CD4-positive, alpha-beta T cell treated with Interleukin-17A for 1 hour (primary cell): ENCODE measurements at places on chromosomes 4 and X.

GRCh38 chr4:147780137-147780777, 48.4 kb downstream of the ARHGAP10 start:
- no peak for DNase-seq

DNA sequence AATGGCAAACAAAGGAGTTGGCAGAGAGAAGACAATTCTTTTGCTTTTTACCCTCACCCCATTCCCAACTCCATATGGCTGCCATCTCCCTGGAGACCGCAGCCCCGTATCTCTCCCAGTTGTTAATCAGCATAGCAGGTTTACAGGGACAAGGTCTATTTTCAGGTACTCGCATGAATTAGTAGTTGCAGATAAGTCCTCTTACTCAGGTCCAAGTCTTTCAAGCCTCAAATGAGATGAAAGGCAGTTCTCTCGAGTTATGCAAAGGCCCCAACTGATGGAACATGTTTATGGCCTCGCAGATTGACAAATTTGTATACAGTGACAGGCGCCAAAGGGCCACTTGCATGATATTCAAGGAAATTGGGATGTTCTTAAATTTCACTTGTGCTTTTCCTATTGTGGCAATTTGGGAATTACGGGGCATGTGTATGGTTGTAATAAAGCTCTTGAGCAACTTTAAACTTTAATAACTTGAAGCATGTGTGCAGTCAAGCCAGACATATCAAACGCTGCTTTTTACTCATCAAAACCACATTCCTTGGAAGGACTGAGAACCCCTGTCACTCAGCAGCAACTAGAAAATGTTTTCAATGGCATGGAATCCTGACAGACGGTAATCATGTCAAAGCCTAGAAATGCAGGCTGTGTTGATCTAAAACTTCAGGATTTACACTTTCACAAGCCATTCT, 45.1 kb downstream of the KDR start:
- DNase-seq = no peak

- DNase-seq = no peak
Measured at GRCh38 chr4:73692254-73692653, 48.1 kb upstream of the CXCL8 start.

GRCh38 chrX:55524487-55524886, 34.8 kb upstream of the USP51 start:
- no peak for DNase-seq

DNA sequence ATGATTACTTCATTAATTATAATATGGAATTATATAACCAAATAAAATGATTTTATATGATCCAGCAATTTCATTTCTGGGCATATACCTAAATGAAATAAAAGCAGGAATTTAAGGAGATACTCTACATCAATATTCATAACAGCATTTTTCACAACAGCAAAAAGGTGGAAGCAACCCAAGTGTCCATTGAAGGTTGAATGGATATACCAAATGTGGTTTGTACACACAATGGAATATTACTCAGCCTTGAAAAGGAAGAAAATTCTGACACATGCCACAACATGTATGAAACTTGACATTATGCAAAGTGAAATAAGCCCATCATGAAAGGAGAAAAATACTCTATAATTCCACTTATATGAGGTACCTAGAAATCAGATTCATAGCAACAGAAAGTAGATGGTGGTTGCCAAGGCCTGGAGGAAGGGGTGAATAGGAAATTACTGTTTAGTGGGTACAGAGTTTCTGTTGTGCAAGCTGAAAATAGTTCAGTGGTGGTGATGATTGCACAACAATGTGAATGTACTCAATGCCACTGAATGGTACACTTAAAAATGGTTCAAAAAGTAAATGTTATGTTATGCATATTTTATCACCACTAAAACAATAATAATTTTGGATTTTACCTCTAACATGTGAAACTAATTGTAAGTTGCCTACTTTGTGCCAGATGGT, 471.5 kb downstream of the SPRY1 start:
- no peak for DNase-seq

DNA sequence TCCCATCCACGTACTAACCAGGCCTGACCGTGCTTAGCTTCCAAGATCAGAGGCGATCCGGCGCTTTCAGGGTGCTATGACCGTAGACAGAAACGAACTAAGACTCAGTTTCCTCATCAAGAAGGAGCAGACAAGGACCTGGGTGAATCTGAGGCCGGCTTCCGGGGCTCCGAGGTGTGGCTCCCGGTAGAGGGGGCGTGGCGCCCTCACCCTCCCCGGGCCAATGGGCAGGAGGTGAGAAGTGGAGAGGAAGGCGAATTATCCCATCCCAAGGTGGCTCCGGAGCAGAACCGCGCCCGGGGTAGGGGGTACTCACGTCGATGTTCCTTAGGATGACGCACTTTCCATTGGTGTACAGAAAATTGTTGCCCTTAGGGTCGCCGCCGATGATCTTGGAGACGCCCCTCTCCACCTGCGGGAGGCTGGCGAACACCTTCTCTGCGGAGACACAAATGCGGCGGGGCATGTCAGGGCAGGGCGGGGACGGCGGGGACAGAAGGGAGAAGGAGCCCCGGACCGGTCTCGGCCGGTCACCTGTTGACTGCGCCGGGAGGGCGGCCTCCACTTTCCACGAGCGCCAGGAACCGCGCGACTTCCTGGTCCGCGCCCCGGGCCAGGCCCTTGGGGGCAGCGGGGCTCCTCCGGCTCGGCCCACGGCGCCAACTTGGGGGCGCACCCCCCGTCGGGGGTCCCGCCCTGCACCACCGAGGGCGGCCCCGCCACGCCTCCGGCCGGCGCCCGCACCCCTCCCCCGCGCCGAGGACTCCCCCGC, 616 bp downstream of the WDR1 start:
- DNase-seq = peak; percentile 76

GRCh38 chr4:169279108-169279507, 8.4 kb upstream of the SH3RF1 start:
- DNase-seq = no peak

DNA sequence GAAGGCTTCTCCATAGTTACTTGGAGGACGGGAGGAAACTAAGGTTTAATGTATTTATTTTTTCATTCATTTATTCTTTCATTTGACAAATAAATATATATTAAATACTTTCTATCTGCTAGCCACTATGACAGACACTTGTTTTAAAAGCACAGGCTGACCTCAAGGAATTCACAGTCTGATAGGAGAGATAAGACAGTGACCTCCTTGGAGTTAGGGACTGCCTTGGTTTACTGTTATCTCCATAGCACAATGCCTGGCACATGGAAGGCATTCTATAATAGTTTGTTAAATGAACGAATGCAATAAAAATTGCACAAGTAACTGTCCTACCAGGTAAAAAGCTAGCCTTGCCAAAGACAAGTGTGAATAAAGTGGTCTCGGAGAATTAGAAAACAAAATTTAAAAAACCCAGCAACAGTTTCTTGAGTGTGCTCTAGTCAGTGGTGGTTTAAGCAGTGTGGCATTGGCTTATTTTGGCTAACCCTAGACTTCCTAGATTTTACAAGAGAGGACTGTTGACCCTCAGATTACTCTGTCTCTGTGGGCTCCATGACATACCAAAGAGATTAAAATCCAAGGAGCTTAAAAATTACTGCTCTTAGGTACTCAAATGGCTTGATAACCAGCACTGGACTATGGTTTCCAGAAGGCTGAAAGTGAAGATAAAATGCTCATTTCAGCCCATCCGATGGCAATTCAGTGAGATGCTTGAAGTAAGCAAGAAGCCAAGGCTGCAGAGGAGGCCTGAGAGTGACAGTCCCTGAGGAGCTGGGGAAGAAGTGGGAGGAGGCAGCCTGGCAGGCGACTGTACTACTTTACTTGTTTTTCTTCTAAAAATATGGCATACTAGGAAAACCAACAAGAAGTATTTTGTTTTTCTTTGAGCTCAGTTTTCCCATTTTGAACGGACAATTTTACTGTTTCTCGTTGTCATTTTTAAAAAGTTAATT, 9.6 kb downstream of the AFP start:
- no peak for DNase-seq

DNA sequence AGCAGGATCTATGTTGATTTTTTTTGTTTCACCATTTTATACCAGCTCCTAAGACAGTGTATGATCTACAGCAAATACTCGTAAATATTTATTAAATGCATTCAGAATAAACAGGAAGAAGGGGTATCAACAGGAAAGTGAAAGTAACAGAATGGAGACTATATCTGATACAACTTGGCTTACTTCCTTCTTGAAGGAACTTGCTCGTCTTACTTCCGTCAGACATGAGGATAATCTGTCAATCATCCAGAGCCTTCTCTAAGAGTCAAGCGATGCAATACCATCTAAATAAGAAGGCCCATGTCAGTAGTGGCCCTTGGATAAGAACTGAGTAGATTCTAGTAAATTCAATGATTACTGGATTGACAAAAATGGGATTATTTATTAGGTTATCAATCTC, 84.2 kb downstream of the CAMK2D start:
- DNase-seq = peak; percentile 53

DNA sequence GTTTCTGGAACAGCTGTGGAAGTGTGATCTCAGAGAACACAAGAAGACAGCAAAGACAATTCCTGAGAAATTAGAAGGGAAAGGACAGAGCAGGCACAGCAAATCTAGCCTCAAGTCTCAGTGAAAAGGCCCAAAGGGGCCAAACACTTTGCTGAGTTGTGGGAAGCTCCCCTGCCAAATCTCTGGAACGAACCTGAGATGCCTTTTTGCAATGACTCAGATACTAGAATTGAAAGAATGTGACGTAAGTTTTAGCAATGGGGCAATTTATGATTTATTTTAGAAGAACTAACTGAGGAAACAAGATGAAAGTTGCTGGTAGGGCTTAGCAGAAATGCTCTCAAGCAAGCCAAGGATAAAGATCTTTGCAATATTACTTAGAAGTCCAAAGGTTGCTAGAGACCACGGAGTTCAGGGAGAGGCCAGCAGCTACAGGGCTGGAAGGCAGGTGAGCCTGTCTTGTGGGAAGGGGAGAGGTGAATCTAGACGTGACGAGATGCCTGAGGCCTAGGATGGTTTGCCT, 92.8 kb downstream of the AMELX start:
- DNase-seq = no peak

DNA sequence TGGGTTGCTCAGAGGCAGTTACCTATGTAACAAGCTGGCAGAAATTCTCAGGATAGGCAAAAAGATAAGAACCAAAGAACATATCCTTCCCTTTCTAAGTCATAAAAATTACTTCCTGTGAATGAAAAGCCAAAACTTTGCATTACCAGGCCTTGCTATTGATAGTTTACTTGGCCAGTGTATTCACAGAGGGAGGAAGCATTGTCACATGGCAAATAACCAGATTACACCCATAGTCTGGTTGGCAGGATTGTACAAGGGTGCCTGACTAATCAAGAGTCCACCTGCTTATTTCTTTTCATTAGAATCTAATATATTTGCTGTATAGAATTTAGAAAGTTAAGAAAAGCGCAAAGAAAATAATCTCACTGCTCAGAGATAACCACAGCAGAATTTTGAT, 14.1 kb downstream of the XIAP start:
- no peak for DNase-seq

GRCh38 chr4:23232987-23233386, 540.2 kb downstream of the GBA3 start:
- no peak for DNase-seq

- peak; percentile 10 for DNase-seq
Measured at GRCh38 chrX:108025954-108026600, 18.8 kb upstream of the VSIG1 start.

DNA sequence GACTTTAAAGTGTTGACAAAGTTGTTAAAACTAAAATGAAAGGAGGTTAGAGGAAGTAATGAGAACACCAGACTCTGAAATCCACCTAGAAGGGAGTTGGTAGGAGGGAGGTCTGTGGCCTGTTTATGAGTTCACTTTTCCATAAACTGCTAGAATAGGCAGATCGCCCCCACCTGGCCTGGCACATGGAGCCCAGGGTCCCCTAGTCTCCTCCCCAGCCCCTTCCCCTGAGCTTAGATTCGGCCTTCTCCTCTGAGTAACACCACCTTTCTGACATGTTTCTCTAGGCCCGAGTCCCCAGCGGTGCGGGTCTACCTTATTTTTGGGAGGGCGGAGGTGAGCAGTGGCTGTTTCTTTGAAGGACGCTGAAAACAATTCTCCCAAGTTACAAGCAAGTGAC, 54.5 kb upstream of the FAT1 start:
- no peak for DNase-seq

DNA sequence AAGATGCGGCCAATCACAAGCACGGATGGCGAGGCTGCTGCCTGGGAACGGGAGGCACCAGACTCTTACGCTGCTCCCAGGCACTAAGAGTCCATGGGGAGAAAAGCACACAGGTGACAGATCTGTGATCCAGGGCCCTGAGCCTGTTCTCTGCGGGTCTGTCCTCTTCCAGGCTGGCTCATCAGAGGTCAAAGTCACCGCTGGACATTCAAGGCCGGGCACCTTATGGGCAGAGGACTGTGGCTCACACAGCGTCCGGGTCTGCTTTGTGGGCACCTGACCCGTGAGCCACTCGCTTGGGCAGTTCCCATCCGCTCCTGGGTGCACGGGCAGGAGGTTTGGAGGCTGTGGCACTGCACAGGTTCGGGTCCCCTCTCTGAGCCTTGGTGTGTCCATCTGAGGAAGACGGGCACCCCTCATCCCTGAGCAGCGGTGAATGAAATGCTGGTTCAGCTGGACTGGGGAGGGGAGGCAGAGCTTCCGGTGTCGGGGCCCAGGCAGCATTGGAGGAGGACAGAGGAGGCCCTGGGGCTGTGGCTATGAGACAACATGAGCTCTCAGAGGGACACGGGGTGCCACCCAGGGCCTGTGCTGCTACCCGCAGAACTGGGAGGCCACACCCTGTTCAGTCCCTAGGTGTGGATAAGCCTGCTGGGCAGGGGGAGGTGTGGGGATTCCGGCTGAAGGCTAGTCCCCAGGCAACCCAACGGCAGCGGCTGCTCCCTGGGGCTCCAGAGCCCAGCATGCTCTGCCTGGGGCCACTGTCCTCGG, 61.2 kb upstream of the AFAP1 start:
- no peak for DNase-seq

DNA sequence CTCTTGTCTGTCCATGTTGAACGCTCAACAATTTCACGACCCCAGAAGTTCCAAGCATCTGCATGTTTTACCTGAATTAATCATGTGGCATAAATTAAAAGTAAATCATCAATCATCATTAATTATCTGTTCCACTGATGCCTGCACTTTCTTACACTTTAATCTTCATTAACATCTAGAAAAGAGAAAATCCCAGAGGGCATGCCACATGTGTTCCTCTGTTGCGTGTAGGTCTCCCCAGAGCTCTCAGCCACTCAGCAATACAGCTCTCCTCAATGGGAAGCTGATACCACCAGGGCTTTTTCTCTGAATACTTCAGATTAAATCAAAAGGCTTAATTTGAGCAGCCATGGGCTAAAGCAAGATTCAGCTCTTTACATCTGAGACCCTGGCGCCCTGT, 722.4 kb upstream of the TENM3 start:
- no peak for DNase-seq

- no peak for DNase-seq
Measured at GRCh38 chrX:7062903-7063302, 84.6 kb upstream of the STS start.
